Esophagus muscularis mucosa (tissue), 4 donors: ENCODE measurements at places on chromosomes 2 and 18. TPM values are rescaled to one million over a fixed set of nuclear protein-coding genes. Genes with fewer than 3 reads are reported as not detected.

- H3K36me3 ChIP-seq: no peaks in the 10 kb centered on the region
- peaks cover 15% of the 10 kb centered on the region for H3K4me1 ChIP-seq
- peak overlapping the region; percentile 30 for H3K27ac ChIP-seq
- no peak overlapping the region for H3K4me3 ChIP-seq
- no peaks in the 10 kb centered on the region for H3K27me3 ChIP-seq
Observed at GRCh38 chr2:38975042-38975441, 85.4 kb downstream of the ARHGEF33 start.

GRCh38 chr2:200625958-200626363 lies 40.1 kb downstream of the AOX1 start:
- H3K27me3 ChIP-seq: no peaks in the 10 kb centered on the region
- no peak overlapping the region for H3K27ac ChIP-seq
- no peaks in the 10 kb centered on the region for H3K4me1 ChIP-seq
- no peak for DNase-seq
- peaks cover 36% of the 10 kb centered on the region for H3K36me3 ChIP-seq

GRCh38 chr2:10900216-10901109 lies 11.3 kb upstream of the KCNF1 start:
- H3K27me3 ChIP-seq: no peaks in the 10 kb centered on the region
- no peak for DNase-seq
- H3K27ac ChIP-seq: no peak overlapping the region
- H3K4me1 ChIP-seq: no peaks in the 10 kb centered on the region
- H3K4me3 ChIP-seq: no peak overlapping the region
- H3K36me3 ChIP-seq: no peaks in the 10 kb centered on the region

GRCh38 chr2:120020554-120020953 lies 7.7 kb downstream of the EPB41L5 start:
- H3K4me1 ChIP-seq: no peaks in the 10 kb centered on the region
- no peak for DNase-seq
- H3K27me3 ChIP-seq: no peaks in the 10 kb centered on the region
- no peak overlapping the region for H3K4me3 ChIP-seq

DNA sequence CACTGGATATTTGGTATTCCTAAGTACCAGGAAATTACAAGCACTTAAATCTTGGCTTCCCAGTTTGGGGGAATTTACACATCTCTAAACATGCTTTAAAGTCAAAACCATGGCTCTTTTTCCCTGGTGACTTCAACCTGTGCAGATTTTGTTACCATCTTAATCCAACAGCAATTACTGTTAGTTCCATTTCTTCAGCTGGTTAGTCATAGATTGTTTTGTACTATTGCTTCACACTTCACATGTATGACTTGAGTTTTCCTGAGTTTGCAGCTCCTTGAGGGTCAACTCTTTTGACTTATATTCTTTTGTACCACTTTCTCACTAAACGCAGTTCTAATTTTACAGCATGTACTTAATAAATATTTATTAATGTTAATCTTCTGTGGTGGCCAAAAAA lies 203.4 kb upstream of the RND3 start:
- no peaks in the 10 kb centered on the region for H3K36me3 ChIP-seq
- H3K4me1 ChIP-seq: no peaks in the 10 kb centered on the region
- no peak overlapping the region for H3K27ac ChIP-seq
- H3K4me3 ChIP-seq: no peak overlapping the region
- no peak for DNase-seq
- H3K27me3 ChIP-seq: no peaks in the 10 kb centered on the region

DNA sequence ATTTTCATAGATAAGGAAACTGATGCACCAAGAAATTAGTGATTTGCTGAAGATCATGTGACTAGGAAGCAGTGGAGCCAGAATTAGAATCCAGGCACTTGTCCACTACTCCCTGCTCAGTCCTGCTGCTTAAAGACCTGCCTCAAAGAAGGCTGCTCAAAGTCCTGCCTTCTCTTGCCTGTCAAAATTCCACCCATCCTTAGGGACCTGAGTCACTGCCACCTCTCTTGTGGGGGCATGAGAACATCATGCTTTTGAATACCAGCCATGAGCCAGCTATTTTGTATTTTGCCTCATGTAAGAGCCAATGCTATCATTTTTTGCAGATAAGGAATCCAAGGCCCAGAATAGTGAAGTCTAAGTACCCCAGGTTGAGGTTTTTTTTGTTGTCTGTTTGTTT lies 47.1 kb downstream of the DDX1 start:
- no peaks in the 10 kb centered on the region for H3K27me3 ChIP-seq
- H3K36me3 ChIP-seq: peaks cover 28% of the 10 kb centered on the region
- H3K4me1 ChIP-seq: peaks cover 32% of the 10 kb centered on the region
- no peak for DNase-seq
- no peak overlapping the region for H3K27ac ChIP-seq

DNA sequence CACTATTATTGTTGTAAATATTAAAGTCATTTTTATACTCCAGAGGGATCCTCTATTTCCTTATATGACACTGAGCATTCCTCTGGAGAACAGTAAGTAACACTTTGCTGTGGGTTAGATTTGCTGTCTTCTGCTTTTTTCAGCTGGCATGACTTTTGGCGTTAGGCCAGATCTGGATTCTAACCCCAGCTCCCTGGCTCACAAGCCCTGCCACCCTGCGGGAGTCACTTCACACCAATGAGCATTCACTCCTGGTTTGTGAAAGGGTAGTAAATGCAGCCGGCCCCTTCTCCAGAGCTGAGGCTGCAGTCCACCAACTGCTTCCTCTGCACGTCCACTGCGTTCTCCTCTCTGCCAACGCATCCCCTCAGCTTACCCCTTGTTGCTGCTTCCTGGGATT lies 373.8 kb upstream of the RAB6C start:
- no peaks in the 10 kb centered on the region for H3K27me3 ChIP-seq
- no peak overlapping the region for H3K4me3 ChIP-seq
- H3K4me1 ChIP-seq: no peaks in the 10 kb centered on the region
- H3K27ac ChIP-seq: no peak overlapping the region
- no peaks in the 10 kb centered on the region for H3K36me3 ChIP-seq

DNA sequence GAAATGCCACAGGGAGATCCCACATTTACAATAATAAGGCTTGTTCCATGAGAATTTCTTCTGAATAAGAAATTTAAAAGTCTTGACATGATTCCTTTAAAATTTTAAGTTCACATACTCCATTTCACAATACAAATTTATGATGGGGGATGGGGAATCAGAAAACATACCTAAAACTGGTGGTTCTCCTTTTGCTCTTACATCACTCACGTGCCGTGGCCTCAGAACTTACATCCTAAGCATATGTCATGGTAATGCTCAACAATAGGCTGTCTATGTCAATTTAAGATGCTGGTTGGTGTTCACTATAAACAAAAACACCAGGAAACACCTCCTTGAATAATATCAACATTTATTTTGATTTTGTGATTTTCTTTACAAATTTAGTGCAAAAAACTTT lies 12.8 kb downstream of the UPP2 start:
- no peaks in the 10 kb centered on the region for H3K36me3 ChIP-seq
- H3K27ac ChIP-seq: no peak overlapping the region
- no peak for DNase-seq
- H3K27me3 ChIP-seq: no peaks in the 10 kb centered on the region
- no peaks in the 10 kb centered on the region for H3K4me1 ChIP-seq

DNA sequence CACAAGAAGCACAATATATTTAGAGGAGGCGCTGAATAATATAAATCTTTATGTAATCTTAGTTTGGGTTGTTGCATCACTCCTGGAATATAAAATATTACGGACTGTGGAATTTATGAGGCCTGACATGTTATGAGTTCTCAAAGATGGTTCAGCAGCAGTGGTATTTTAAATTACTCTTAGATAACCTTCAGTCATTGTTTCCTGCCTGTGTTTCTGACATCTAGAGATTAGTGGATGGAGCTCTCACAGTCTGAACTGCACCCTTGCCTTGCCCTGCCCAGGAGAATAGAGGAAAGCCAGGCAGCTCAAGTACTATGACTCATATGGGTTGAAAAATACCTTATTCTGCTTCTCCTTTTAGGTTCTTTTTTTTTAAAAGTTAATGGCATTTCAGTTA lies 70.0 kb downstream of the ACSL3 start:
- no peak overlapping the region for H3K27ac ChIP-seq
- no peak for DNase-seq
- H3K4me1 ChIP-seq: no peaks in the 10 kb centered on the region
- no peak overlapping the region for H3K4me3 ChIP-seq
- peaks cover 17% of the 10 kb centered on the region for H3K36me3 ChIP-seq

- H3K36me3 ChIP-seq: no peaks in the 10 kb centered on the region
- no peak overlapping the region for H3K27ac ChIP-seq
- no peaks in the 10 kb centered on the region for H3K4me1 ChIP-seq
- no peak overlapping the region for H3K4me3 ChIP-seq
- no peaks in the 10 kb centered on the region for H3K27me3 ChIP-seq
Observed at GRCh38 chr2:136785215-136785614, 19.9 kb downstream of the THSD7B start.

GPR39 gene
- total RNA-seq: not detected

DPYSL5 gene
- 0.40 TPM for total RNA-seq

CERKL gene
- total RNA-seq: not detected
